ENCODE measurements at places on chromosomes 2 and 18.

- no peak for DNase-seq
These were observed 430 bp upstream of the CELF4 start for GRCh38 chr18:37565977-37566478.

DNA sequence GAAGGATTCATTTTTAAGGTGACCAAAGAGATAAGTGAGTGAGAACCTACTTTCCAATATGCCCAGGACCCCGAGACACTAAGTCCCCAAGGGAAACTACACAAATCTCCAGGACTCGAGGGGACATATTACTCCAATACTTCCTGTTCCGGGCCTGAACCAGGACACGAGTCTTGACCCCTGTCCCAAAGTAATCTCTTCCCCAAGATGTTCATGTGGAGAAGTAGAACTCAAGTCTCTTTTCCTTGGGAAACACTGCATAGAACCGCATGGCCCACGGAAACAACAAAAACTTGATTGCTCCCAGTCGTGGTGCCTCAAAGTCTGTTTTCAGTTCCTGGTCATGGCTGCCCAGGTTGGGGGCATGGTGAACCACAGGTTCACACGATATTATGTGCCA lies 87.2 kb upstream of the ZEB2 start:
- DNase-seq: no peak

DNA sequence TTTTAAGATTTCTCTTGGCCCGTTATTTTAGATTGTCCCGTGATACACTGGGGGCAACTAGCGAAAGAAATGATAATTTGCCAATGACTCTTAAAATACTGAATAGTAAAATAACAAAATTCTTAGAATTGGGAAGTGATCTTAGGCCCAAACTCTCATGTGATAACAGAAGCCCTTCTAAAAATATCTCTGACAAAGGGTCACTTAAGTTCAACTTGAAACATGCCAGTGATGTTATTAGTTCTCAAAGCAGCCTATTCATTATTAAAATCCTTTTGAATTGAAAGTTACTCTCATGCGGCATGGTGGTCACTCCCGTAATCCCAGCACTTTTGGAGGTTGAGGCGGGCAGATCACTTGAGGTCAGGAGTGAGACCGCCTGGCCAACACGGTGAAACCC lies 920.9 kb downstream of the NRXN1 start:
- DNase-seq: no peak

DNA sequence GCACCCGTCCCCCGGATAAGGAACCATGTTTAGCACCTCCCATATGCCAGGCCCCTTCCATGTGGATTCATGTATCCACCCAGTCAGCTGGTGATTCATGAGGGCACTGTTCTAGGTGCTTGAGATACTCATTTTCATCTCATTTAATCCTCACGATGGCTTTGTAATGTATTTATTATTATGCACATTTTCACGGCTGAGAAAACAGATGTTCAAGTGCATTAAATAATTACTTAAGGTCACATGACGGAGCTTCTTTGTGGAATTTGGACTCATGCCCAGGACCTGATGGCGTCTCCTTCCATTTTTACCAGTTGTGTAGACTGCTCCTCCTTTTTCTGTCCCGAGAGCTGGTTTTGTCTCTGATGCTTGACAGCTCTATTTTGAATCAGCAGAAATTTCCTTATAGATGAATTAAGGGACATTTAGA lies 72.2 kb upstream of the RBM44 start:
- no peak for DNase-seq

GRCh38 chr2:127360242-127360641 lies 27.5 kb downstream of the MAP3K2 start:
- DNase-seq: no peak

DNA sequence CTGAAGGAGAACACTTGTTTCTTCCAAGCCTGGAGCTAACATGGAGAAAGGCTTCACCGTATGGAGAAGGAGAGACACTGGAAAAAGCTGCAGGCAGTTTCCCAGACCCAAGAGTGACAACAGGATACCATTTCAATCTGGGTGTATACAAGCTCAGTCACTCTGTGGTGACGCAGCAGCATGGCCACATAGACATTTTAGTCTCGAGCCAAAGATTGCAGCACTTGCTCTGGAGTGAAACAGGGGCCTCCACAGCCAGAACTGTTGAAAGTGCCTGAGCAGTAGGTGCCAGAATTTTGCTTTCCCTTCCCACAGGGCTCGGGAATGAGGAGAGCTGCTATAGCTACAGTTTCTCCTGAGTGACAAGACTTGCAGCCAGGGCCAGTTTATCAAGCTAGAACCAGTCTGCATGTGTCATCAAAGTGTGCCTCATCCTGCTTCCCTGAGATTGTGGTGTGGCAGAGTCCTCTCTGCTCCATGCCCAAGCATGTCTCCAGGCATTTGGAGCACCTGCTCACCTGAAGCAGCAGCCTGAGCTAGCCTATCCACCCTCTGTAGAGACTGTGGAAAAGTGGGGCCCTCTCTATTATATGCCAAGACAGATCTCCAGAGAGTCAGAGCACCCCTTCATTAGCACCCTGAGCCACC lies 234.6 kb upstream of the CDH19 start:
- DNase-seq: no peak

DNA sequence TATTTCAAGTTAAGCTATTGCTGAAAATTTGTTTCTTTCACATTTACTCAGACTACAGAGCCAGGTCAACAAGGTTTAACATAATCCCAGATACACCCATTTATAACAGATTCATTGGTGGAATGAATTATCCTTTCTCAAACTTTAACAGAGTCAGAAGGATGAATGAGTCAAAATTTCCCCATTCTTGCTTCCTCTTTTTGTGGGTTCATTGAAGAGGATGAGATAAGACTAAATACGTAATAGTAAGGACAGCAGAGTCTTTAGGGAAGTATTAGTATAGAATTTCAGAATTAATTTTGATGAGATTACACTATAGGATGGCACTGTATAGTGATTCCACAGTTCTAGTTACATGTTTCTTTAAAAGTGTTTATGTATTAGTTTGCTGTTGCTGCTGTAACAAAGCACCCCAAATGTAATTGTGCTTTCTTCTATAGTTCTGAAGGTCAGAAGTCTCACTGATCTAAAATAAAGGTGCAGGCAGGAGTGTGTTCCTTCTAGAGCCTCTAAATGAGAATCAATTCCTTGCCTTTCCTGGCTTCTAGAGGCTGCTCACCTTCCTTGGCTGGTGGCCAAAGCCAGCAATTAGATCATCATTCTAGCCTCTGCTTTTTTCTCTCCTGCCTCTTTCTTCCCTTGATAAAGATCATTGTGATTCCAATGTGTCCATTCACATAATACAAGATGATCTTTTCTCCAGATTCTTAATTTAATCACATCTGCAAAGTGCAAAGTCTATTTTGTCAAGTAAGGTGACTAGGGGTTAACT lies 309.3 kb upstream of the PIK3C3 start:
- DNase-seq: no peak

DNA sequence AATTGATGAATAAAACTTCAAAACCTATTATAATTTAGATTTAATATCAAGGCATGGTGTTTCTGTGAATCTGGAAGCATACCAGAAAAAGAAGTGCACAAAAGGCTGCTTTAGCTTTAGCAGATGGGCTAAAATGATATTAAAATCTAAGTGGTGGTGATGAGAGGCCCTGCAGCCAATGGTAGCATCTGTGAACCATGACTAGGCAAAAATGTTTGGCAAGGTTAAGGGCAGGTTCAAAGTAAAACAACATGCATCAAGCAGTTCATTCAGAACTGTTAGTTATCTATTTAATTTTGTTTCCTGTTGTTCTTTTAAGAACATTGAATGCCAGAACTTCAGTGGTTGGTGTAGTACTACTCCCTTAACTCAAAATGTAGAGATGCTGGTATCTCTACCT lies 1736.9 kb upstream of the CELF4 start:
- no peak for DNase-seq

- DNase-seq: no peak
These were observed 37.4 kb downstream of the RTN4 start for GRCh38 chr2:55012672-55013484.

DNA sequence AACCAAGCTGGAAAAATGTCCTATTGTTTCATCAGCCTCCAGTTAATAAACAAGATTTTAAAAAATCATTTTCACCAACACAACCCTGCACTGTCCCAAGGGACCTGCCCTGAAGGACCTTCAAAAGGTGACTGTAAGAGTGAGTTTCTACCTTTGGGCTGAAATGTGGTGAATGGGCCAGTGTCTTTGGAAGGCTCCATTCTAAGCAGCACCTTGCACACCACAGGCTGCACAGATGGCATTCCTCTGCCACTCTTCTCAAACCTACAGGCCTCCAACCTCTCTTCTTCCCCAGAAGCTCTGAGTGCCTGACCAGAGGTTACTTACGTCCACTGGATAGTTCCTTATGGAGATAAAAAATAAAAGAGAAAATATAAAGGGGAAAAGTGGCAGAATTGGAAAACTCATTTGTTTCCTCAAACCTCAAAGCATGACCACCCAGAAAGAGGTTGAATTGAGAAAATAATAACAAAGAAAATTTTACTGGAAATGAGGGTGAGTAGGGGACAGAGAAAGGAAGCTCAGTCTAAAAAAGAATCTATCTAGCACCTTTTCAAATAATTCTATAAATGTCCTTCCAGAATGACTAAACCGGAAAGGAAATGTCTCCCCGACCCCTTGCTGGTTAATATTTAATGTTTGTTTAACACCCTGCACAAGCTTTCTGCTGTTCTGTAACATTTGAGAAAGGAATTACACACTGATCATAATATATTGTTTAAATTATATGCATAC lies 175.7 kb downstream of the METTL4 start:
- DNase-seq: no peak

GRCh38 chr2:206305523-206306245 lies 31.2 kb downstream of the ZDBF2 start:
- DNase-seq: no peak

- DNase-seq: no peak
These were observed 285.8 kb upstream of the GYPC start for GRCh38 chr2:126370201-126370600.

- no peak for DNase-seq
These were observed 210.2 kb downstream of the MREG start for GRCh38 chr2:215803150-215803549.

DNA sequence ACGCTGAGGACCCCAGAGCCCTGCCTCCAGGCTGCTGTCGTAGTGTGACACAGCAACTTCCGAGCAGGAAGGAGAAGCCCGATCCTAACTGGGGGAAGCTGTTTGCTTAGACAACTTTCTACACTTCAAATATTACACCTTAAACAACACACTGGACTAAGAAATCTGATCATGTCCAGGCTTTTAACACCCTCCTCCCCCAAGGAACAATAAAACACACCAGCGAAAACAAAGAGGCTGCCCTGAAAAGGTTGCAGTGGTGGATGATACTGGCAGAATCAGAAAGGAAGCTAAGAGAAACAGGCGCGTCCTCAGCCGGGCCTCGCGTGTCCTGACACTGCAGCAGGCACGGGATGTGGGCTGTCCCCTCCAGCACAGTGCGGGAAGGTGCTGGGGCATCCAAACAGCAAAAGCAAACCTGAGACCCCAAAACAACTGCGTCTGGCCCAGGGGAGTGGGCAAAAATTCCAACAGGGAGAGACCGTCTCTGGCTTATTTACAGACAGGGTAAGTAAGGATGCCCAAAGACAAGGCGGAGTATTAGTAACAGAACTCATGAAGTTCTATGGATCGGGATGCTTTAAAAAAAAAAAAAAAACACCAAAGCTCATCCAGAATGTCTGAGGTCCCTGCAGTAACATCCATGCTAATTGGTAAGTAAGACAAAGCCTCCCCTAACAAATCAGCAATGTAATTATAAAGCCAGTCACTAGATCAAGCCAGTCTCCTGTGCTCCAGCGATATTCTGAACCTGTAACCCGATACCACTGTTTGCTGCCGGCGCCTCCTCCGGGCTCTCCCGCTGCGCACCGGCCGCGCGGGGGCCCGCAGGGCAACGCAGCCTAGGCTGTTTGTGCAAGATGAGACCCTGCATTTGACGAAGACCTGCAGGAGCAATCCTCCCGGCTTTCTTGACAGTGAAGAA lies 9.0 kb downstream of the SERTAD2 start:
- no peak for DNase-seq

DNA sequence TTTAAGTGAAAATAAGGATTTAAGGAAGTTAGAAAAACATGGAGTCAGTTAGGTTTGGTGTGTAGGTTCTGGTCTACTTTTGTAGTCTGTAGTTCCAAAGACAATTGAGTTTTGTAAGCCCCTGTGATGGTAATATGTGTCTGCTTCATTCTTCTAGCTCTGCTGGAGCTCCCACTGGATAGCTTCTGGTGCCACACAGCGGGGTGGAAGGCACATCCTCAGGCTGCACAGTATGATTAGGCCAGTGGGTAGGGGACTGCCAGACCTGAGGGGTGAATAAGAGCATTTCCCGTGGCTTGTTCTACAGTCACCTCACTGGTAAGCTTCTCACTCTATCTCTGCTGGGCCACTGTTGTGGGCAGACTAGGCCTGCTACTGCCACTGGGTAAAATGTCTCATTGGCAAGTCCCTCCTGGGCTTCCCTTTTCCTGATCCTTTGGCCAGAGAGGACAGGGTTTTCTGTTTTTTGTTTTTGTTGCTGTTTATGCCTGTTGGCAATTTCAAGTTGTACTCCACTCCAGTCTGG lies 44.5 kb downstream of the TMEM131 start:
- DNase-seq: no peak

DNA sequence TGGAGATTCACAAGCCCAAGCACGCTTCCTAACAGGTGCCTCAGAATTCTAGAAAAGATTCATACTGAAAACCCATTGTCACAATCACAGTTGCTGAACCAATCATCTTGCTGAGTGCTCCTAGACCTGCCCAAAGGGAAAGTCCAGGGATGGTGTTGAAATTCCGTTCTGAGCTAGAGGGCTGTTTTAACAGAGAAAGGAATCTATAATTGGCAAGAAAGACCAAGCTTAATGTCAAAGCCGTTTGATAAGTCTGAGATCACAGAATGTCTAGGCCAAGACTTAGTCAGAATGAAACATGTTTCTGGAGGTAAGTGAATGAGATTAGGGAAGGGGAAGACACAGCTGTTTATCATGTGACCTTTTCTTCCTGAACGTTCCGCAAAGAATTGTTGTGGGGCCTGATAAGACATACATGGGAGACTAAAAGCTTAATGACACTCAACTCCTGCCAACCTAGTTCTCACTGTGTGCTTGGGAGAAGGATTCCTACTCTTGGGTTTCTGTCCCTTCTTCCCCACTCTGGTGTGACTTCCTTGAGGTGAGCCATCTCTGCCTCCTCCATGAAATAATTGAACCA lies 27.5 kb downstream of the PMAIP1 start:
- no peak for DNase-seq

DNA sequence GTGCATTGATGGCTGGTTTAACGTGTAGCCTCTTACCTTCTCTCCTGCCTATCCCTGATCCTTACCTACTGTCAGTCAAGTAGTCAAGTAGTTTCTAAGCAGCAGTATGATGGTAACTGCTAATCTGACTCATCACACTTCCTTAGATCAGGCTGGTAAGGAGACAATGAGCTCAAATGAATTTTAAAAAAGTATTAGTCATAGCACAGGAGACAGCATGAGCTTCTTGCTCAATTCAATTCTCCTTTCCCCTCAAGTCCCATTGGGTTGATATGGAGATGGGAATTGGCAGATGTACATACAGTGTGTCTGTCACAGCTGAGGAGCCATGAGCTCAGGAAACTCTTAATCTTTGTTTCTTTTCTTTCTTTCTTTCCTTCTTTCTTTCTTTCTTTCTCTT lies 799.7 kb downstream of the LRP1B start:
- DNase-seq: no peak

GRCh38 chr2:143422681-143423080 lies 293.5 kb downstream of the ARHGAP15 start:
- DNase-seq: no peak

GRCh38 chr18:79884294-79884962 lies 67.0 kb downstream of the SLC66A2 start:
- no peak for DNase-seq

Data from stimulated activated CD4-positive, alpha-beta T cell treated with anti-CD3 and anti-CD28 coated beads, Interleukin-4, amount 100 ng/mL, for 48 hours (primary cell).